Stimulated activated CD4-positive, alpha-beta T cell treated with anti-CD3 and anti-CD28 coated beads, Interleukin-15, amount 100 ng/mL, for 1 hour (primary cell): ENCODE measurements at places on chromosomes 2 and 18.

GRCh38 chr2:201532686-201533304 lies 81.3 kb downstream of the STRADB start:
- DNase-seq = no peak

DNA sequence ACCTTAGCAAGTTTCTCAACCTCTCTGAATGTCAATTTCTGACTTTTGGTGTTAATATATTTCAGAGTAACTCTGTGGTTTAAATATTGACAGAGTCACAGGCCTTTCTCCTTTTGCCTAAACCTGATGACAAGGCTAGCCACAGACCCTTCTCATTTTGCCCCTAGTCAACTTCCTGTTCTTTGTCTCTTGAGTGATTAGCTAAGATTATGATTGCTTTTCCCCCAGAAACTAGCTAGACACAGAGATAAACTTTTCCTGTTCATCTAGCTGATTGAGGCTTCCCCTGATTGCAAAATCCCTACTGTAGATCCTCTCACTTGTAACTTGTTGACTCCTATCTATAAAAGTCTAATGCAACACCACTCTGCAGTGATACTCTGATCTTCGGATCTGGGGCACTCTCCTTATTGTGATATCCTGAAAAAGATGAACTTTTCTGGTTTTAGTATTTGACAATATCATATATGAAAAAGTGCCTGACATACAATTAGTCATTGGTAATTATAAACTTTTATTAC lies 241.4 kb downstream of the ZNF385B start:
- no peak for DNase-seq

GRCh38 chr2:12005886-12006681 lies 259.7 kb downstream of the LPIN1 start:
- peak; percentile 13 for DNase-seq

GRCh38 chr18:56035546-56035945 lies 447.6 kb upstream of the TCF4 start:
- no peak for DNase-seq

- no peak for DNase-seq
These were observed 21.3 kb downstream of the C2orf49 start for GRCh38 chr2:105358593-105358992.

DNA sequence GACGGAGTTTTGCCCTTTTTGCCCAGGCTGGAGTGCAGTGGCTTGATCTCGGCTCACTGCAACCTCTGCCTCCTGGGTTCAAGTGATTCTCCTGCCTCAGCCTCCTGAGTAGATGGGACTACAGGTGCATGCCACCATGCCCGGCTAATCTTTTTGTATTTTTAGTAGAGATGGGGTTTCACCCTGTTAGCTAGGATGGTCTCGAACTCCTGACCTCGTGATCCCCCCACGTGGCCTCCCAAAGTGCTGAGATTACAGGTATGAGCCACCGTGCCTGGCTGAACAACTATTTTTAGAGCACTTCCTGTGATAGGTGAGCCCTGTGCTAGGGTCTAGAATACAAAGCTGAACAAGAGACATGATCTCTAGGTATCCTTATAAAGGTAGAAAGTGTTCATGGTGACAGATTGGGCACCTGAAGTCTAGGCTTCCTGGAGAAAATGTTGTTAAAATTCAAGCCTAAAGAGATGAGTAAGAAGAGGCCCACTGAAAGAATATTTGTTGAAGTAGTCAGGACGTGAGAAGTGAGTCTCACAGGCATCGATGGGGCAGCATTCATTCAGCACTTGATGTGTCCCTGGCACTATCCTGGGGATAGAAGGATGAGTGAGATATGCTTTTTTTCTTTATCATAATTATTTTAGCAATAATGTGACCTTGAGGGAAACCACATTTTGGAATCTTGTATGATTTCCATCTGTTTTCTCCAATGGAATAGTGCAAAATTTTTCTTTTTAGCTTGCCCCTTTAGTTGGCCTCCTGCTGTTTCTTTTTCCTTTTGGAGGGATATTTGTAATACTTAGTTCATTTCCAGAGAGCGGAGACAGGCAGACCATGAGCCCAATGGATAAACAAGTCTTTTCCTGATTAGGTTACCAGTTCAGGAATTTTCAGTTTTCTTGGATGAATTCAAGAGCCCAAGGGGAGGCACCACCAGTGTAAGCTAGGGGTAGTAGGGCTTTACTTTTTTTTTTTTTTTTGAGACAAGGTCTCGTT lies 5.1 kb downstream of the ZNF236 start:
- DNase-seq = no peak

DNA sequence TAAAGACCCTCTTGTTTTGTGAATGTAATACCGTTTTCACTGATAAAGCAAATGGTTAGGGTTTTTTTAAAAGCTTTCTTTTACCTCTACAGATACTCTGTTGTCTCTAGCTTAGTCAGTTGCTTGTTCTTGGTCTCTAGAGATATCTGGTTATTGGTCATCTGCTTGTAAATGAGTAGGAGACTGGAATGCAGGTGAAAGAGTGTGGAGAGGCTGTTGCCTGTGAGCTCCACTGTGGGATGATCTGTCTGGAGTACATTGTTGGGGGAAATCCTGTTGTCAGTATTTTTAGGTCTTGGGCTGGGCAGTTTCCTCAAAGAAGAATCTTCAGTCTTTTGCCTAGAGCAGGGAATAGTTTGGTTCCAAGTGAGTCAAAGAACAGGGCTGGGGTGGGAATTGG lies 67.7 kb downstream of the SMCHD1 start:
- DNase-seq = no peak

- no peak for DNase-seq
These were observed 8.5 kb downstream of the IRS1 start for GRCh38 chr2:226791056-226791486.

GRCh38 chr2:61948661-61949457 lies 43.4 kb downstream of the COMMD1 start:
- DNase-seq = no peak

- DNase-seq = peak; percentile 59
These were observed 103.4 kb downstream of the SEPTIN10 start for GRCh38 chr2:109510136-109511028.

DNA sequence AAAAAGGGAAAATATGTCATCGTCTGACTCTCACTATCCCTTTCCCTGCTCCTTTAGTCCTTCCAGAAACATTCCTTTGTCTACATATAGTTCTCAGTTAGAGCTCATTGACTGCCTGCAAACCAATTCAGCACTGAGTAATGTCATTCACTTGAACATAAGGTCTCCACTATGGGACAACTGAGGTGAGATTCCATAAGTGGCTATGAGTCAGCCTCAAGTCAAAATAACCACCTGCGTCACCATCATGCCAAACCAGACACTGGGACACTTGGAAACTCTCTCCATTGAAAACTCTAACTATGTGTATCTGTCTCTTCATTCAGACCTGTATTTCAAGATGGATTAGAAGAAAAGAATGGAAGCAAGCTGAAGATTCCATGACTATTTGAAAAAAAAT lies 878.0 kb upstream of the PIK3C3 start:
- DNase-seq = no peak

DNA sequence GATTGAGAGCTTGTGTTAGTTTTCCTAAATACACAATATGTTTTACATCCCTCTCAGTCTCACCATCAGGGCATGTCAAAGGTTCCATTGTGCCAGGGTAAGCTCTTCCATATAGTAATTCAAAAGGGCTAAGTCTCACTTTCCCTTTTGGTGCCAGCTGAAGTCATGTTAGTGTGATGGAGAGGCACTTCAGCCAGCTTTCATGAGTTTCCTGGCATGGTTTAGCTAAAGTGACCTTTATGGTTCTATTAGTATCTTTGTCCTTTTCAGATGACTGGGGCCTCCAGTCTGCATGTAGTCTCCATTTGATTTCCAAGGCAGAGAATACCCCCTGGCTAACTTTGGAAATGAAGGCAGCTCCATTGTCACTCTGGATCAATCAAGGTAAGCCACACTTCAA lies 27.2 kb downstream of the NAT8 start:
- no peak for DNase-seq

- no peak for DNase-seq
These were observed 140.2 kb downstream of the PLCL1 start for GRCh38 chr2:197944416-197945096.

DNA sequence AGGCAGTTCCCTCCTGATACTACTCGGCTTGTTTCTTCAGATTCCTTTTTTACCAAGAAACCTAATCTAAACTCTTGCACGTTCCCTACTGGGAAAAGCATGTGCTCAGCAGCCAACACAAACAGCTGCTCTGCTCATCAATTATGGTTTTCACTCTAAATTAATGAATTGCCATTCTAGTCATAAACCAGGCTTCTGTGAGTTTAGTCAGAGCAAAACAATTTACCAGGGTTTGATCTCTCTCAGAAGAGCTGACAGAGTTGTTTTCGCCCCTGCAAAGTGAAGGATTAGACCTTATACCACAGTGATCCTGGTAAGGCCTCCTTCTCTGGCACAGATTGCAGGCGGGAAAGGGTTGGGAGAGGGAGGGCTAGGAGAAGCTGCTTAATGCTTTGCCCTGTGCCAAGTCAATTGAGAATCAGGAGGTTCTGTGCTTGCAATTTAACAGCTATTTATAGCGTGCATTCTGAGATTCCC lies 57.2 kb downstream of the REEP1 start:
- no peak for DNase-seq

GRCh38 chr2:240421381-240421780 lies 14.1 kb upstream of the GPC1 start:
- DNase-seq = no peak

DNA sequence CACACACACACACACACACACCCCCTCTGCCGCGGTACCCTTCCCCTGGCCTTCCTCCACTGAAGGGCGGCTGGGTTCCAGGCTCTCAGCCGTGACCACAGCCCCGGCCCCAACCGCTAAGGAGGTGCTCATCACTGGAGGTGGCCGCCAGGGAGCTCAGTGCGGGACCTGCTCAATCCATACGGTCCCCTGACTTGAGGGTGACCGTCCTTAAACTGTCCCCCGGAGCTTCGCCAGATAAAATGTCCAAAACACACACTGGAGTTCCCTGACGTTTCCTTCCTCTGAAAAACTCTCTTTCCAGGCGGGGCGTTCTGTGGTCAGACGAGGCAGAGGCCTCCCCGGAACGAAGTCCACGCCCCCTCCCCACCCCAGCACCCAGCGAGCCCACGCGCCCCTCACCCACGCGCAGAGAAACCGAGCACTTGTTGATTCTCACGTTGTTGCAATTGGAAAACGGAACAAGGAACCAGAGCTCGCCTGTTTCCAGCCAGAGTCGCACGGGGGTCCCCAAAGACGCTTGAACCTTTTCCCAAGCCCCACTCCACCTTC lies 1.4 kb downstream of the MBP start:
- no peak for DNase-seq

DNA sequence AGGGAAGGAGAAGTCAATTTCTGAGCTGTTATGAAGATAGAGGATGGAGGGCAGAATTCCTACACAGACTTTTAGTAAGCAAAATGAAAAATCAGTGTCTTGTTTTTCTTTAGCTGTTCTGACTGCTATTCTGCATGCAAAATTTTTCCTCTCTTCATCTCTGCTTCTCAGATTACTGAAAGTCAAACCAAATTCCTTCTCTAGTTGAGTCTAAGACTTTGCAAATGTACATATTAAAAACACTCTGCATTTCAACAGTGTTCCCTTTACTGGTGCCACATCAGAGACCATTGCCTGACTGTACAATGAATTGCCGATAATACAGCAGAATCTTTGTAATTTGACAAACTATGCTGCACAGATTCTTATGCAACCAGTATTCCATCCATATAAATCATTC lies 198.8 kb downstream of the EXOC6B start:
- DNase-seq = no peak

- no peak for DNase-seq
These were observed 715.1 kb upstream of the SLC8A1 start for GRCh38 chr2:41167014-41167413.

- DNase-seq = no peak
These were observed 580 bp upstream of the NDUFV2 start for GRCh38 chr18:9101730-9102507.

DNA sequence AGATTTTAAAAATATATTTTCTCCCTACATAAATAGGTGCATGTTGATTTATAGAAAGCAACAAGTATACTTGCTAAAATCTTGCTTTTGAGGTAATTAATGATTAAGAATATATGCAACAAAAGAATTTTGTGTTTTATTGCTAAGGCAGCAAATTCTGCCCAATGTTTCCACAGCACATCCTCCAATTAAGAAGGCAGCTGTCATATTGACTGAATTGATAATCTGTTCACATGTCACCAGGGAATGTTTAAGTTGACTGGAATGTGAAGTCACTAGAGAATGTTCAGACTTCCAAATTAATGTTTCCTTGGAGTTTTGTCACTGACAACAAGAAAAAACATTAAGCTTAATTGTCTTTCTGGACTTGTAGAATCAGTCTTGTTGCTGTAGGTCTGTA lies 1602.7 kb upstream of the SLC39A10 start:
- no peak for DNase-seq

- DNase-seq = no peak
These were observed 51.4 kb downstream of the TMEM178A start for GRCh38 chr2:39717067-39717466.

DNA sequence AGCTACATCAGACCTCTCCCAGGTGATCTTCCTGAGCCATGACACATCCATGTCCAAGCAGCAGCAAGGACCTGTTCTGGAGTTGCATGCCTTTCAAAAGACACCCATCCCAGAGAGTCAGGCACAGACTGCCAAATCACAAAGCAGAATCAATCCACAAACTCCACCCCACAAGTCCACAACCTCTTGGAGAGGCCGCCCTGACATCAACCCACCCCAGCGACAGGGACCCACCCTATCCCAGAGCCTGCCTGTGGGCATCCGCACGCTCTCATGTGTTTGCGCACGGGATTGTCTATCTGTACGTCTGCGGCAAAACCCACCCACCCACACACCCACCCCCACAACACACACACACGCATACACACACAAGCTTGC lies 11.9 kb downstream of the SMAD7 start:
- DNase-seq = no peak

GRCh38 chr2:231117922-231118613 lies 6.8 kb downstream of the HTR2B start:
- DNase-seq = no peak

DNA sequence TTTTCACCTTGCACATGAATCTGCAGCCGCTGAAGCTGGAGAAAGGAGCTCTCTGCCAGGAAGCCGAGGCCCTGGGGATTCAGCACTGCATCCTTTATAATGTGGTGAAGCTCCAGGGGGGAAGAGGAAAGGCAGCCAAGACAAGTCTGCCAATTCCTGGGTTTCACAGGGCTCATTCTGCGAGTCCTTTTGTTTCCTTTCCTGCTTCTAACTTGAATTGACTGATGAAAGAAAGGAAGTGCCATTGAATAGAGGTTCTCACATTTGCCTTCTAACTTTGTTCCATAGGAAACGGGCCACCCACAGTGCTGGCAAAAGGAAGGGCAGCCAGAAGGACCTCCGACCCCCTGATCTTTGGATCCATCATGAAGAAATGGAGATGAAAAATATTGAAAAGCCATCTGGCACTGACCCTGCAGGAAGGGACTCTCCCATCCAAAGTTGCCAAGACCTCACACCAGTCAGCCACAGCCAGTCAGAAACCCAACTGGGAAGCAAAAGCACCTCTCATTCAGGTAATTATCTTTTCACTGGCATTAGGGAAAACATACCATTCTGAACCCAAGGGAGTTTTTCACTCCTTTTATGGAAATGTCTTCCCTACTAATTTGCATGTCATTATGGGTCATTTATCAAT lies 765.4 kb downstream of the MBD2 start:
- no peak for DNase-seq

- no peak for DNase-seq
These were observed 133.0 kb downstream of the MYO3B start for GRCh38 chr2:170310876-170311502.

GRCh38 chr2:1606421-1607235 lies 137.7 kb downstream of the PXDN start:
- no peak for DNase-seq
